ENCODE measurements at places on chromosomes 6 and 20. TPM values are rescaled to one million over a fixed set of nuclear protein-coding genes. Genes with fewer than 3 reads are reported as not detected.

RNF144B gene
- 10.8 TPM for total RNA-seq

FAM209B gene
- total RNA-seq = not detected

DNA sequence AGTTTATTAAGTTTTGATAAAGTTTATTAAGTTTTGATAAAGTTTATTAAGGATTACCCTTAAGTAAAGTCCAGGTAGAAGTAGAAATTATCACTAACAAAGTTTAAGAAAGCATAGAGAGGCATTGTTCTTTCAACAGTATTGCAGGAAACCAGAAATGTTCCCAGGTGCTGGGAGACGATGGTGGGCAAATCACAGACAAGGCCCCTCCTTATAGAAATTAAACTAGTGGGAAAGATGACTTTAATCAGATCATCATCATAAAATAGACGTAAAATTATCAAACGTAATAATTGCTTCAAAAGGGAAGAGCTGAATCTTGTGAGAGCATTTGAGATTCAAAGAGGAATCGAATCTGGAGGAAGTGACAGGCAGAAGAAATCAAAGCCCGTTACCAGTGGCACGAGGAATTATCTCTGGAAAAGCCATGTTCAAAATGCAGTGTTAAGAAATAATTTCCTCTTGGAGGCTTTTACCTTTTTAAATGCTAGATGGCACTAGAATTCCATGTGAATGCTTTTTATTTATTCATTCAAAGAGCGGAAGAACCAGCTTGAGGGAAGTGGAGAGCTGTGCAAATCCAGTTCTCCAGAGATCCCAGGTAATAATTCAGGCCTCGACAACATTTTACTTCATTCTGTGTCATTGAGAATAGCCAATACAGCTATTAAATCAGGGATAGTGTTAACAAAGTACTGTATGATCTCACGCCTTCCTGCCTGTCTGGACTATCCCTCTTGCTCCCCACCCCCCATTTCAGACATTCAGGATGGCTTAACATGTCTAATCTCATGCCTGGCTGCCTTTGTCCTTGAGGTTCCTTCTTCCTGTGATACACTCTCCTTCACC, 1.0 kb upstream of the APMAP start:
- no peak for DNase-seq
- peak overlapping the region; percentile 89 for H3K27ac ChIP-seq
- peaks cover 12% of the 10 kb centered on the region for H3K27me3 ChIP-seq
- H3K36me3 ChIP-seq = no peaks in the 10 kb centered on the region
- peak overlapping the region; percentile 94 for H3K4me3 ChIP-seq

PDYN gene
- 0.19 TPM for total RNA-seq

Data from type B pancreatic cell (in vitro differentiated cells).